ENCODE measurements at places on chromosomes 2 and 18. TPM values are rescaled to one million over a fixed set of nuclear protein-coding genes. Genes with fewer than 3 reads are reported as not detected.

Gene EGR4
- total RNA-seq: 0.43 TPM

Gene ALS2
- 12.4 TPM for total RNA-seq

Gene CRYBA2
- total RNA-seq: not detected

Gene GPR155
- total RNA-seq: 0.39 TPM

Gene SERPINB11
- total RNA-seq: not detected

Gene SLC35F6
- 30.8 TPM for total RNA-seq

Gene PAX8
- total RNA-seq: 1.5 TPM

Gene CHST10
- 15.4 TPM for total RNA-seq

Gene IL1F10
- not detected for total RNA-seq

Gene PGAP1
- 1.7 TPM for total RNA-seq

Gene DNER
- 10.0 TPM for total RNA-seq

Gene PRSS56
- 0.20 TPM for total RNA-seq

Gene NAT8
- total RNA-seq: not detected

Gene LPIN1
- 8.7 TPM for total RNA-seq

Gene ACADL
- not detected for total RNA-seq
